ENCODE measurements at places on chromosomes 5 and 9.

DNA sequence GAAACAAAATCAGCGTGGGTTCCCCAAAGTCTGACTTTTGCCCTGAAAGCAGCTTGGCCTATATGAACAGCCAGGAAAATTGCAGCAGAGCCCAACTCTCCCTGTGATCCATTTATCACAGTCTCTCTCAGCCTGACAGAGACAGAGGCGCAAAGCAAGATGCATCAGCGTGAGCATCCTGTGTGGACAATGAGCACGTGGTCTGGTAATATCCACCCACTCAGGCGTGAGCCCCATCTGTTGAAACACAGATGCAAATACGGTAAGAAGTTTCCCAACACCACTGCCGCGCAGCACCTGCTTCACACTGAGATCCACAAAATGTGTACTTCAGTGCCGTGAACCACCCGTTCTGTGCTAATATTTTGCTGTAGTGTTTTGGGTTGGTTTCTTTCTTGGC is 114.6 kb downstream of the MRPL36 start:
- no peak for DNase-seq

GRCh38 chr9:80399606-80400005 is 827.8 kb downstream of the TLE4 start:
- no peak for DNase-seq

- DNase-seq: no peak
Observed at GRCh38 chr9:125323615-125324014, 62.0 kb downstream of the GAPVD1 start.

DNA sequence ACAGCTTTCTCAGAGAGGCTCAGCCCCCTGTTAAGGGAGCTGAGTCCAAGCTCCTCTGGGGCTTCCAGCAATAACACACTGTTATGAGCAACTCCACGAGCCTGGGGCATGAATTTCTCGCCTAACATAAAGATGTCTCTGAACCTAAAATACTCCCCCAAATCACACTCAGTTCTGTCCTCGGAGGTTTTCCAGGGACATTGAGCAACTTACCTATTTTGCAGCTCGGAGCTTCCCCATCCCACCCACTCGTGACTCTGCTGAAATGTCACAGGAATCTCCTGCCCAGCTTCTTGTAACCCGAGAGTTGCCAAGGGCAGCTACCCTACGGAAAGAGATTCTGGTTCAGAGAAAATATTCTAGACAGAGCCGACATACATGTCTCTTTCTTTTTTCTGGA is 47.1 kb upstream of the SMIM23 start:
- no peak for DNase-seq

DNA sequence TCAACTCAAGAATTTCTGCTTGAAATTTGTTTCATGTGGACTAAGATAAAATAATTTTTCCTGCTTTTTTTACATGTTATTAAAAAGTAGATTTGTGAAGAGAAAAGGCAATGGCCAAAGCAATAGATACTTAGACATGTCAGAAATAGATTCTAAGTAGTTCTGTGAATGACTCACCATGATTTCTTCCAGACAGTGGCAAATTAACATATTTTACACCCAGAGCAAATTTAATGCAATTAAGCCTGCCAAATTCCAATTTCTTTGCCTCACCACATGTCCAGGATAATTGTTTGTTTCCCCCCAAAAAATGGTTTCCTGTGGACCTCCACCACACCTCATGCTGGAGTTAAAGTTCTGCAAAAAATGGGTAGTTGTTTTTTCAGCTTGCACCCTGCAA is 651.4 kb downstream of the CETN3 start:
- DNase-seq: no peak

Measured in fibroblast of the conjunctiva (primary cell).